ENCODE measurements at places on chromosomes 1 and 21. TPM values are rescaled to one million over a fixed set of nuclear protein-coding genes. Genes with fewer than 3 reads are reported as not detected.
A peak's percentile ranks its signal among the peaks of the same experiment; 100 is the strongest.

GRCh38 chr1:30934613-30935012 is 26.1 kb upstream of the SDC3 start:
- DNase-seq: no peak

The OLFM3 gene
- total RNA-seq: not detected

GRCh38 chr21:43900690-43901089 is 35.7 kb downstream of the AGPAT3 start:
- no peak for DNase-seq

- no peak for DNase-seq
These were observed 27.7 kb downstream of the IQGAP3 start for GRCh38 chr1:156544592-156545102.

DNA sequence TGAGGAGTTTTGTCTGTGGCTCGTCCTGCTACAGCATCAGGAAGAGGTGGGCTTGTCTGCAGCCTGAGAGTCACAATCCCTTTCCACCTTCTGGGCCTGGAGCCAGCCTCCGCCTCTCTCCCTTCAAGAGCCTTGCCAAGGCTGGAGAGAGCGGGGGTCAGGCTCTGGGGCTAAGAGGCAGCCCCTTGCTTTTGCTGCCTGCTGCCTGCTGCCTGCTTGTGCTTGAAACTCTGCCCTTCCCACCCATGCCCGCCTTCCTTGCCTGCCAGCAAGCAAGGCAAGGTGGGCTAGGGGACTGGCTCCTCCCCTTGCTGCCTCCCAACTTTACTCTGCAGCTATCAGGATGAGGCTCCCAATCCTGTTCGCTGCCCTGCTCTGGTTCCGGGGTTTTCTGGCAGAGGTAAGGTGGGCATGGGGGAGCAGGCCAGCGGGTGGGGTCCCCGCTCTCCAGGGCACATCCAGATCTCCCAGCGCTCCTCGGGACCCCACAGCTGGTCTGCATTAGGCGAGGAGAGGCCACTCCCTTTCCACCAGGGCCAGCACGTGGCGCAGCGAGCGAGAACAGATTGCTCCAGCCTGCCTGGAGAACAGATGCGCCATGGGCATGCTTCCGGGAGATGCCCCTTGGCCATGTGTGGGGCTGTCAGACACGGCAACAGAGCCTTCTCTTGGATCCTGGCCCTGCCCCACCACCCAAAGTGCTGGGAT is 7.5 kb upstream of the PTPN7 start:
- DNase-seq: peak; percentile 37

GRCh38 chr1:55234016-55234415 is 18.9 kb upstream of the USP24 start:
- no peak for DNase-seq

GRCh38 chr1:17958704-17959103 is 148.9 kb upstream of the IGSF21 start:
- no peak for DNase-seq

- no peak for DNase-seq
These were observed 296.8 kb downstream of the TM2D1 start for GRCh38 chr1:61428146-61428545.

The TSPEAR gene
- not detected for total RNA-seq

The NBPF11 gene
- total RNA-seq: 10.0 TPM

The S100A9 gene
- total RNA-seq: 52.1 TPM

GRCh38 chr21:44728716-44729115 is 17.3 kb upstream of the TSPEAR start:
- no peak for DNase-seq

GRCh38 chr1:24278726-24279125 is 40.4 kb upstream of the GRHL3 start:
- DNase-seq: no peak

- DNase-seq: no peak
These were observed 617.9 kb downstream of the AJAP1 start for GRCh38 chr1:5272325-5272724.

DNA sequence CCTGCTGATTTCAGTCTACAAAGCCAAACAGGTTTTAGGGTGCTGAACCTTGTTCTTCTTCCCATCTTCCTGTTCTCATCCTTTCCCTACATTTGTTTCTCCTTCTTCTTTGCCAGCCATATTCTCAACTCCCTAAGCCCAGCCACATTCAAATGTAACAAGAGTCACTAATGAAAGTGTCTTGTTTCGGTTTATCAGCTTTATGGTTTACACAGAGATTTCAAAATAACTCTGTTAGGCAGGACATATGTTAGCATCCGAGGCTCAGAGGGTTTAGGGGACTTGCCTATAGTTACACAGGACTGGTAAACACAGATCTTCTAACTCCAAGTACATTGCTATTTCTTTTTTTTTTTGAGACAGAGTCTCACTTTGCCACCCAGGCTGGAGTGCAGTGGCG is 61.3 kb downstream of the NDUFS5 start:
- no peak for DNase-seq

DNA sequence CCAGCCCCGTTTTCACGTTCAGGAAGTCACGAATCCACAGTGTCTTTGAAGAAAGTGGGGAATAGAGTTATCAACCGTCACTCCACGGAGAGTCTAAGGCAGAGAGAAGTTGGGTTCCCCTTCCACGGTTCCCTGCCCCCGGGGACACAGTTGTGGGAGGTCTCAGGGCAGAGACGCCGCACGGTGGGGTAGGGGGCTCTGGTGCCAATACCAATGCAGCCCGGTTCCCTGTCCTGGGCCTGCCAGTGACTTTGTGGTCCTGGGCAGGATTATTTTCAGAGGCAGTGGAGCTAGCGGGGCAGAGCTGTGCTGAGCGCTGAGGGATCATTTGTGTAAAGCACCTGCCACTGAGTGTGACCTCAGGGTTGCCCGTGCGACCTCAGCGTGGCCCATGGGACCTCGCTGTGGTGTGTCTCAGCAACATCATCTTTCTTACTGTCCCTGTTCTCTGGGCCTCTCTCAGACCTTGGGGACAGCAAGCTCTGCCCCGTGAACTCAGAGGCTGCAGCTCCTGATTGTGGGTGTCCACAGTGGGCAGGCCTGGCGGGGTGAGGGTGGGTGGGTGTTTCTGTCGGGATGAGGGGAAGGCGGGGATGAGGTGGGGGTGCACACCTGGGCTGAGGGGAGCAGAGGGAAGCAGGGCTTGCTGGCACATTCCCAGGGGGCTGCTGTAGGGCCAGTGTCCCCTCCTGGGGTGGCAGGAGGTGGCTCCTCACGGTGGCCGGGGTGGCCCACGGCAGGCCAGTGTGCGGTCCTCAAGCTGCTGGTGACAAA is 65.2 kb downstream of the AGPAT3 start:
- no peak for DNase-seq

- DNase-seq: no peak
These were observed 393.5 kb upstream of the ADGRL2 start for GRCh38 chr1:81407000-81407821.

DNA sequence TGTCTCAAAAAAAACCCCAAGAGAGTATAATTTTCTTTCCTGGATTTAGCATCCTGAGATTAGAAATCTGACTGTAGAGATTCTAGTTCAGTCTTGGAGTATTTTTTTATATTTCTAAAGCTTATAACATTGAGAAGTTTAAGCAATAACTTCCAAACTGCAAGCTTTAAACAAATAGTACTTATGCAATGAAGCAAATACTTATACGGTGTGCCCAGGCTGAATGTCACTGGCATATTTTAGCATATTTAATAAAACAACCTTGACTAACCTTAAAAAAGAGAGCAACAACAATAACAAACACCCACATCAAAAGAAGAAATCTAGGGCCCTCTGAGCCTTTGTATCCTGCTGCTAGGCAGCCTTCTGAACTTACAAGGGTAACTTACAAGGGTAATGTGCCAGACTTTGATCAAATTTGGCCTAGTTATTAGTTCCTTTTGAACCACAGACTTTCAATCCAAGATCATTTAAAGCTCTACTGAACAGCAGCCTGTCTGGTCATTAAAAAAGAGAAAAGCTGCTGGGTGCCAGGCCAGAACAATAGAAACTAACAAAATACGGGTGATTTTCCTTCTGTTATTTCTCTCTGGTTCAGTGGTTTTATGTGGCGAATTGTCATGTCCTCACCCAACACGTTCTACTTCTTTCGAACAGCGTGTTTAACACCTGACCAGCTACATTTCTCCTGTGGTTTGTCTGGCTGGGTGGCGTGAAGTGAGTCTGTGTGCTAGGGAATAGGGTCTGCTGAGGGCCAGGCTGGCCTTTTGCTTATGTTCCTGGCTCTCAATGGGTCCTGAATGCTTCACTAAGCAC is 16.2 kb downstream of the MTOR start:
- no peak for DNase-seq

The TEX35 gene
- not detected for total RNA-seq
